Naive thymus-derived CD8-positive, alpha-beta T cell (primary cell): ENCODE measurements at places on chromosomes 11 and 22. TPM values are rescaled to one million over a fixed set of nuclear protein-coding genes. Genes with fewer than 3 reads are reported as not detected.
A peak's percentile ranks its signal among the peaks of the same experiment; 100 is the strongest.

DNA sequence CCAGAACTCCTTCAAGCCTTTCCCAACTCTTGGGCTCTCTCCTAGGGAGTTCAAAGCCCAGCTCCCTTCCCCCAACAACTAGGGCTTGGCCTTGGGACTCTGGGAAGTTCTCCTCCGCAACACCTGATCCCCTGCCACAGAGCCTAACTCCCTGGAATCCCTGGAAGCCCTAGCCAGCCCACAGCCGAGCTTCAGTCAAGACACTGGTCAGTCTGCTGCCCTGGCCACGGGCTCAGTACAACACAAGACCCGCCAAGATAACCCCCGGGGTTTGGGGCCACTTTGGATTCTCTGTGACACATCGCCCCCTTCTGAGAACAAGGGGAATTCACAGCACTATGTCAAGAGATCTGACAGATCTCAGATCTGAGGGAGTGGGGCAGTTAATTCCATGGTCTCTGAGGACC lies 58.3 kb downstream of the SLC22A12 start:
- no peaks in the 10 kb centered on the region for H3K36me3 ChIP-seq
- peaks cover 37% of the 10 kb centered on the region for H3K27me3 ChIP-seq
- H3K27ac ChIP-seq, result no peak overlapping the region
- H3K4me1 ChIP-seq, result peaks cover 4% of the 10 kb centered on the region
- no peak for DNase-seq

- no peak for DNase-seq
- H3K27ac ChIP-seq, result peak overlapping the region; percentile 14
- H3K4me3 ChIP-seq, result peak overlapping the region; percentile 91
- H3K4me1 ChIP-seq, result peaks cover 13% of the 10 kb centered on the region
Observed at GRCh38 chr11:62125881-62126280, 2.1 kb downstream of the INCENP start.

GRCh38 chr11:4467811-4468606 lies 14.4 kb upstream of the OR52K1 start:
- peaks cover 27% of the 10 kb centered on the region for H3K27me3 ChIP-seq
- H3K27ac ChIP-seq, result no peak overlapping the region
- no peak for DNase-seq
- peaks cover 9% of the 10 kb centered on the region for H3K36me3 ChIP-seq
- H3K4me3 ChIP-seq, result no peak overlapping the region

- peaks cover 12% of the 10 kb centered on the region for H3K4me1 ChIP-seq
- H3K27me3 ChIP-seq, result no peaks in the 10 kb centered on the region
- no peaks in the 10 kb centered on the region for H3K36me3 ChIP-seq
Observed at GRCh38 chr11:68583041-68583446, 101.3 kb upstream of the GAL start.

GRCh38 chr11:15913261-15913660 lies 443.1 kb downstream of the SOX6 start:
- no peaks in the 10 kb centered on the region for H3K4me1 ChIP-seq
- H3K27ac ChIP-seq, result no peak overlapping the region
- no peak overlapping the region for H3K4me3 ChIP-seq
- no peak for DNase-seq
- H3K27me3 ChIP-seq, result no peaks in the 10 kb centered on the region
- no peaks in the 10 kb centered on the region for H3K36me3 ChIP-seq

DNA sequence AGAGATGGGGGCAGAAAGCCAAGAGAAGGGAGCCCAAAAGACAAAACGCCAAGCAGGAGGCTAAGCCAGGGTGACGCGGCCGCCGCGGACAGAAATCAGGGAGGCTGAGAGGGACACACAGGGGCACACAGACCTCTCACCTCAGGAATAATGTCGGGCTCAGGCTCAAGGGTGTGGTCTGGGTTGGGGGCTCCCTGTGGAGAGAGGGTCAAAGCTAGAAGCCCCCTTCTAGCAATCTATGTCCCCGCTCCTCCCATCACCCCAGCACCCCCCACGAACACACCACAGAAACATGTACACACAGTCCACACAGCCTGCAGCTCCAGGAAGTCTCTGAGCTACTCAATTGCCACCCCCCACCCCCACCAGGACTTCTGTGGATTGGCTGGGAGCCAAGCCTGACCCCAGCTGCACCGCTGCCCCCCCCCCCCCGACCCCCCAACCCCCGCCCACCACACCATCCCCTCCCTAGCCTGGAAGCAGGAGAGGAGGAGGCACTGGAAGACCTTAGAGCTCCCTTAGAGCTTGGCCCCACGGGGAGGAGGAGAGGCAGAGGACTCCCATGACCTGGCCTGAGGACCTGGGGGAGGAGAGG lies 6.9 kb downstream of the BCL9L start:
- H3K36me3 ChIP-seq, result peaks cover 29% of the 10 kb centered on the region
- peaks cover 85% of the 10 kb centered on the region for H3K4me1 ChIP-seq
- peak overlapping the region; percentile 94 for H3K4me3 ChIP-seq
- no peak for DNase-seq
- H3K27ac ChIP-seq, result peak overlapping the region; percentile 100
- no peaks in the 10 kb centered on the region for H3K27me3 ChIP-seq

DNA sequence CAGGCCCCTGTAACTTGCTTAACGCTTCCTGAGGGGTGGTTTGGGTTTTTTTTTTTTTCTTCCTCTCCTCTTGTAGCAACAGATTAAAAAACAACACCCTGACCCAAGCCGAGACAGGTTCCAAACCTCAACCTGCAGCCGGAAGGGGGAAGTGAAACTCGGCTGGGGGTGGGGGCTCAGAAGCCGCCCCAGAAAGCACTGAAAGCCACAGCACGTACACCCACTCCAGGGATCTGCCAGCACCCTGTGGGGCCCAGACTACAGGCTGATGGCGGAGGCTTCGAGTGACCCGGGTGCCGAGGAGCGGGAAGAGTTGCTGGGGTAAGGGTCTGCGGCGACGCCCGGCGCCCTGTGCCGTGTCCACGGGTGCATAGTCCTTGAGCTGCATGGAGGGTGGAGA lies at the start of gene LSP1:
Gene LSP1, plus strand, starts transcription at position 208 of the 400 bp plus-strand sequence. Its CDS starts 61 bp downstream, at position 269.
- H3K27ac ChIP-seq, result peak within 1 kb of the TSS; percentile 94
- H3K36me3 ChIP-seq, result peaks cover 3% of the 10 kb centered on the region
- peak; percentile 66 for DNase-seq
- no peaks in the 10 kb centered on the region for H3K27me3 ChIP-seq
- H3K4me3 ChIP-seq, result peak within 1 kb of the TSS; percentile 95
- H3K4me1 ChIP-seq, result peaks cover 77% of the 10 kb centered on the region

DNA sequence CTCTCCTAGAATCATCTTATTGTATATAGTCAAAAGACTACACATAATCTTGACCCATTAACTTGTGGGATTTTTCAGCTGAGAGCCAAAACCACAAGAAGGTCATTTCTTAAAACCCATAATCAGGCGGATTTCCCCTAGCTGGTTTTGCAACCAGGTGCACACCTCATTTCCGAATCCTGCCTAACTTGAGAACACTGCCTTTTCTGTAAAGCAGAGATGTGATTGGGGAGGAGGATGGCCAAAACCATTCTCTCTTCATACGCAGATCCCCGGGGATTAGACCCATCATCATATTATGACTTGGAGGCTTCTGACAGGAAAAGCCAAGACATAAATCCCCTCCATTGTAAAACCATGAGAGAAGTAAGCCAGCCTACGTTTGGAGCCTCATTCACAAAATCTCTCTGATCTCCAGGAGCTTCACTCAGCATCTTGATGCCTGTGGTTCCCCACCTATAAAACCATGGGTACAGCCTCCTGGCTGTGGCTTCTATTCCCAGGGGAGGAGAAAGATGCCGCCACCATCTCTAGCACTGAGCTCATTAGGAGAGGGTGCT lies 191.3 kb downstream of the KIF18A start:
- H3K4me3 ChIP-seq, result no peak overlapping the region
- no peak for DNase-seq
- H3K27me3 ChIP-seq, result peaks cover 18% of the 10 kb centered on the region
- H3K36me3 ChIP-seq, result no peaks in the 10 kb centered on the region

DNA sequence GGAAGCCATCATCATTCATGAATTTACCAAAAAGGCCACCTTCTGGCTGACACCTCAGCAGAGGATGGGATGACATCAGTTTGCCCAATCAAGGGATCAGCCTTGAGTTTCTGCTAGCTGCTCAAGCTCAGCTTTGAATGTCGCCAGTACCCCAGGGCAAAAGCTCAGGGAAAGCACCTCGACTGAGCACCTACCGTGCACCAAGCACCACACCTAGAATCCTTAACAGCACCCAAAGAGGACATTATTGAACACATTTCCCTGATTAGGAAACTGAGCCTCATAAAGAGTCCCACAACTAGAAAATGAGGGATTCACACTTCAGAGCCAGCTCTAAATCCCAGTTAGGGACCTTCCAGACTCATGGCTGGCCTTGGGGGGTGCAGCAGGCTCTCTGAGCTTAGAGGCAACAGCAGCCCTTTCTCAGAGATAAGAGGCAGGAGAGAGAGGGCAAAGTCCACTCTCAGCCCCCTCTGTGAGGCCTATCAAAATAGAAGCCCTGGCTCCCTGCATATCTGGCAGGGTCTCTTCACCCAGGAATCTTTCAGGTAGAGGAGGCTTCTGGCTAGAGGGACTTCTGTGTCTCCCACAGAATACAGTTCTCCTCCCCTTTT lies 13.4 kb upstream of the DAGLA start:
- no peak overlapping the region for H3K4me3 ChIP-seq
- no peak for DNase-seq
- H3K27me3 ChIP-seq, result peaks cover 7% of the 10 kb centered on the region
- H3K36me3 ChIP-seq, result no peaks in the 10 kb centered on the region
- no peaks in the 10 kb centered on the region for H3K4me1 ChIP-seq
- H3K27ac ChIP-seq, result no peak overlapping the region

DNA sequence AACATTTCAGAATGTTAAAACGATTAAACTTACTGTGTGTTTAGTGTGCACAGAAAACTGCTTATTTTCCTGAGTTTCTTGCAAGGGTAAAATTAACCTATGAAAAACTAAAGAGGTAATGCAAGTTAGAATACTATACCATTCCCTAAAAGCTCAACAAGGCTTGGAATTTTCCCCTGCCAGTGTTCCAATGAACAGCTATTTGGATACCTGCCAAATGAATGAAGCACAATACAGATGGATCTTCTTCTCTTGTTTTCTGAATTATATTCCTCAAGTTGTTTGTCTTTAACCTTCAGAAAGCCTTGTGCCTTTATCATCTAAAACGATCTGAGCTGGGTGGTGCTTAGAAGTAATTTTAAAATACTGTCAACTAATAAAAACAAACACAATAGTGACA lies 204.5 kb downstream of the LRRC4C start:
- DNase-seq, result no peak
- no peaks in the 10 kb centered on the region for H3K27me3 ChIP-seq
- H3K27ac ChIP-seq, result no peak overlapping the region
- H3K4me3 ChIP-seq, result no peak overlapping the region
- no peaks in the 10 kb centered on the region for H3K36me3 ChIP-seq
- no peaks in the 10 kb centered on the region for H3K4me1 ChIP-seq

DNA sequence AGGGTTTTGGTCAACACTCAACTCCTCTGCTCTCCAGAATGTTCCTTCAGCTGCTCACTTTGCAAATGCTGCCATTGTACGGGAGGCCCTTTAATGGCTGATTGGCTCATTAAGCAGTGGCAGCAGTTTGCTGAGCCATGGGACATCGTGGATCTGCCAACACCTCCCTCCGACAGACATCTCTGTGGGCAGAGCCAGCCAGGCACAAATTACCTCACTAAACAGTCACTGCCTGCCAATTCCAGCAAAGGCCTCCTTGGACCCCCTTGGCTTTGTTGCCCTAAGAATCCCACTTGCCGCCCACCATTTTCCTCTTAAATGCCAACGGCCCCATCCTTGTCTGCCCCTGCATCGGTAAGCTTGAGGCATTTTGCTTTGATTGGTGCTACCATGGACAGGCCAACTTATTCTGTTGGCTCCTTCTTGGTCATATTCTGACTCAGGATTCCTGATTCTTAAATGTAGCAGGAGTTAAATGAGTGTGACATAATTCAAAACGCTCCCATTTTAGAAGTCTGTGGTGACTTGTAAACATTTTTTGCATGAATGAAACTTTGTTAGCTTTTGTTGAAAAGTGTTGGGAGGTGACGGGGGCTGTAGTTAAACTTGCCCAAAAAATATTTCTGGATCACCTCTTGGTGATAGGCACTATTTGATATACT lies 57.5 kb upstream of the LMO2 start:
- H3K4me1 ChIP-seq, result no peaks in the 10 kb centered on the region
- H3K27me3 ChIP-seq, result peaks cover 6% of the 10 kb centered on the region

DNA sequence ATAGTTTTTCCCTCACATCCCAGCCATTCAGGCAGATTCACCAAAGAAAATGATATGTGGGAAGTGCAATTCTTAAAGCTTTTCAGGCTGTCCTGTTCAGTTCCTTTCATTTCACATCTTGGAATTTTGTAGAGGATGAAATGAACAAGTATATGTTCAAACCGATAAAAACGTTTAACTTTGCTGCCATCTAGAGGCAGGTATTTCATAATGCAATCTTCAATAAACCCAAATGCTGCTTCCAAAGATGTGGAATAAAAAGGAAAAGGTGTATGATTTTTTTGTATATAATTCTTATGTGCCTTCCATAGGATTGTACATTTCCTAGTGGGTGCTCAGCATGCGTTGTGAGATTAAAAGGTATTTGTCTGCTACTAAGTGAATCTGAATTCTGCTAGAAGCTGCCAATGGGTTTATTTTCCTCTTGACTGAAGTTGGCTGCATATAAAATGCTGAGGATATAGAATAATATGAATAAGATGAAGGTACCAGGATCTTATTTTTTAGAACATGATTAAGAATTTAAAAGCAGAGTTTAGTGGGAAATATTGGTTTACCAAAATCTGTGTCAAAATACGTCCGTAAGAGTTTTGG lies 199.3 kb downstream of the PGR start:
- H3K4me1 ChIP-seq, result no peaks in the 10 kb centered on the region
- no peaks in the 10 kb centered on the region for H3K36me3 ChIP-seq
- H3K4me3 ChIP-seq, result no peak overlapping the region
- H3K27me3 ChIP-seq, result no peaks in the 10 kb centered on the region

MOGAT2 gene
- not detected for total RNA-seq

RASL10A gene
- total RNA-seq, result 1.3 TPM

KRTAP5-7 gene
- total RNA-seq, result not detected
